ENCODE measurements at places on chromosomes 4 and X.

DNA sequence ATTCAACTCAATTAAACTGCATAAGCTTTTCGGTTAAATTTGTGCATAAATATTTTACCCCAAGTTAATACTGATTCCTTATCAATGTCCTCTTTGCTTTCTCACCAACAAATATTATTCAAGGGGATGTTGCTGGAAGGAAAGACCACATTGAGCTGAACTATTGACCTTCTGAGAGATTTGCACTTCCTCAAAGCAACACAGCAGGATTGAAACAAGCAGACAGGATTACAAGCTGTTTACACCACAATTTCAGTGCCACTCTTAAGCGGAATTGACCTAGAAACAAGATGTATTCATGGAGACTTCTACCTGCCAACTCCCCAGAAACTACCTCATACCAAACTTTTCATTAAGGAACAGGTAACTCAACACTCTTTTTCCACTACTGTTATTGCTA, 96.5 kb upstream of the DUSP21 start:
- no peak for DNase-seq

- no peak for DNase-seq
Observed at GRCh38 chr4:14078326-14078725, 450.8 kb upstream of the BOD1L1 start.

DNA sequence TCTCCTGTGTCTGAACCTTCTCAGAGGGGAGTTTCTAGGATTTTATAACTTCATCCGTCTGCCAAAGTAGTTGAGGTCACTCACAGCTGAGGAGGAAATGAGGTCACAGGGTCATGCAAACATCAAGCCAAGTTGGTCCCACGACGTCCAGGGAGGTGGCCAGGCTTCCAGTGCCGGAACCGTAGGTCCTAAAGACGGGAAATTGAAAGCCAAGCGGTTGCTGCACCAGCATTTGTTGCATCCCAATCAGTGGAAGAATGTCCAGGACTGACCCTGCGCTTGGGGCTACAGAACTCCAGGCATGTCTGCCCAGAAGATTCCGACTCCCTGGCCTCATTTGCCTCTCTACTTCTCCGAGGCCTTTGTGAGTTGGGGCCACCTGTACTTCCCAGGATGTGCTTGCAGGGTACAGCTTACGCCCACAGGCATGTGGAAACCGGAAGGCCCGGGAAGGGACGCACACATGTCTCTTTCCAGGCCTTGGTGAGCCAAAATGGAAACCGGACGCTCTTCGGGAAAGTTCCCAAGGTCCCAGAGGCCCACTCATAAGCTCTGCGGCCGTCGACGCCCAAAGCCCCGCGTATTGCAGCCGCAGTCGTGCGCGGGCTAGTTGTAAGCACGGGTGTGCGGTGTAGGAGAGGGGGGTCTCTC, 9.3 kb downstream of the PRDM8 start:
- DNase-seq: no peak

DNA sequence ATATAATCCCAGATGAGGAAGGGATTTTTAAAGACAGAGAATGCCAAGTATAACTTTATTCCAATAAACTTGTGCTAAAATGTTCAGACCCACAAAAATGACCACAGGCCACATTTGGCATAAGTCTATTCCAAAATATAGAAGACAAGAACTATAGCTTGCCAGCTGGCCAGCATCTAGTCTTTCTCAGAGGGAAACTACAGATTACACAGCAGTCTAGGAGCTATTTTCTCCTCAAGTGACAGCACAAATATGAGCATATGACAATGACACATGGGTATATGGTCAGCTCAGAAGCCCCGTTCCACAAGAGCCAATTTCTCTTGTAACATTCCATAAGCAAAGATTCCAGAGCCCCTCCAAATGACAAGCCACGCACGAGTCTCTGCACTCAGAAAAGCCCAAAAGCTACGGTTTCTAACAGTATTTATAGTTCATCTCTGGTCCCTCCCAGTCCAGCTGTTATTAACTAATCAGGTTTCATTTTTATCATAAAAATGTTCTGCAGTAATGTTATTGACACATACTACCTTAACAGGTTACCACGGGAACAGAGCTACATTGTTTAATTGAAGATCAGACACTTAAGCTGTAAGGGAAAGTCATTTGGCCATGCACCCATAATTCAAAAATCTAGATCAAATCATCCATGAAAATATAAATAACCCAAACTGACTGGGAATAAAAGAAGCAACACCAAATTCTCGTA, 70.3 kb downstream of the RAB28 start:
- no peak for DNase-seq

- no peak for DNase-seq
Observed at GRCh38 chr4:120921456-120922380, 808 bp downstream of the PRDM5 start.

DNA sequence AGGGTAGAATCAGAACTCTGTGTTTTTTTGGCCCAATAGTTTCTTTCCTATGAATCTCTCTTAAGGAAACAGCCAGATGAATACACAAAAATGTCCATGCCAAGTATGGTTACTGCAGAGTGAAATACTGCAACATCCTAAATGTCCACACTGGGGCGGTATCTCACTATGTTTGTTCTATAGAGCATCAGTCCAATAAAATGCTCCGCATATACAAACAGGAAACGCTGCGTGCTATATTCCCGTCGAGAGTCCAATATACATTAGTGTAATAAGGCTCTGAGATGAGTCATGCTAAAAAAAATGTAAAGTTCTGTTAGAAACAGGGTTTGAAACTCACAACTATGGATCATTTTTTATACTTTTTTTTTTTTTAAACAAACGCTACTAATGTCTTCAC, 72.9 kb upstream of the ENOX2 start:
- DNase-seq: no peak

Data from stimulated activated CD8-positive, alpha-beta memory T cell treated with anti-CD3 and anti-CD28 coated beads, Interleukin-7, amount 100 ng/mL, for 1 hour (primary cell).